ENCODE measurements at places on chromosomes 12 and 14.

GRCh38 chr12:27280412-27280811 is 36.3 kb downstream of the STK38L start:
- no peak for DNase-seq

DNA sequence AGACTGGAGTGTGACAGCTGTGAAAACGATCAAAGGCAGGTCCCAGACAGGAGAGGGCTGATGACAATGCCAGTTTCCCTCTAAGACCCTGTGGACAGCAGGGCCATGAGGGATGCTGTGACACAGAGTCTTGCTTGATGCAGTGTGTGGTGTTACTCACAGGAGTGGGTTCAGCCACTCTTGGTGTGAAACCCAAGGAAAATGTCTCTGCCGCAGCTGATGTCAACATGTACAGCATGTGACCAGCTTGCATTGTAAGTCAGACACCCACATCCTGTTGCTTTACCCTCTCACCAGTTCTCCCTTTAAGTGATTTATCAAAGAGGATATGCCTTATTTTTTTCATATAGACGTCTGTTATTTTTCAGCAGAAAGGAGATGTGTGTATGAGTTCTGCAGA is 268.6 kb downstream of the BTG1 start:
- DNase-seq, result peak; percentile 57

- DNase-seq, result peak; percentile 28
Observed at GRCh38 chr12:47736877-47737676, 11.8 kb upstream of the ENDOU start.

DNA sequence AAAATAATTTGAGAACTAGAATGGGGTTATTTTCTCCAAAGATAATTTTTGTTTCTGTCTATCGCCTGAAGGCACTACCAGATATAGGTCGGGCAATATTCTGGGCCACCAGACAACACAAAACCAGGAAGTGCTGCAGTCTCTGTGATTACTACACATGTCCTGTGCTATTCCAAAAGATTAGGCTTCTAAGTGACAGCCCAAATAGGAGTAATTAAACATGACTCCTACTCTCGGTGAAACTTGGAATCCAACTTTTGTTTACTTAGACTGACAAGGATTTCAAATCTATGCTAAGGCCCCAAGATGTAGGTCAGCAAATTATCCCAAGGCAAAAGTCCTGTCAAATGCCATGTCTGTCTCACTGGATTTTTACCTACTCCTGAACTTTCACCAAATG is 157.6 kb upstream of the LRFN5 start:
- no peak for DNase-seq

DNA sequence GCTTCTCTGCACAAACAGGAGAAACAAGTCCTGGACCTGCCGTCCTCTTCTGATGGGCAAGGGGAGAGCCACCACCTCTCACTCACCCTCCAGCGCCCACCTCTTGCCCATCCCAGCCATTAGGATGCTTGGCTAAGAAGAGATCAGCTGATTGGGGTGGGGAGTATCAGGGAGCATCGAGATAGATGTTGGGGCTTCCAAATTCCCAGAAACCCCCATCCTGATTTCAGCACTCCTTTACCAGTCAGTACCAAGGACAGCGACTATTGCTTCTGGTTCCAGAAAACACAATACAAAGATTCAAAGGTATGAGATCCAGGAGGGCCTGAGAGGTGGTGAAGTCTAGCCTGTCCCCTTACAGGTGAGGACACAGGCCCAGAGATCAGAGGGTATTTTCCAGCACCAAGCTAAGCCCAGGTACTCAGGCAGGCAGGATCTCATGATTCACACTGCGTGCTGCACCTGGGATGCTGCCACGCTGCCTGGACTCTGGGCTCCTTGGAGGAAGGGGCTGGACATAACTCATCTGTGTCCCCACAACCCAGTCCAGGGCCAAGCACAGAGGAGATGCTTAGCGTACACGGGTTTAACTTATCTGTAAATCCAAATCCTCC is 76.6 kb downstream of the TUNAR start:
- peak; percentile 5 for DNase-seq

GRCh38 chr14:45246691-45247090 is 6.3 kb downstream of the MIS18BP1 start:
- no peak for DNase-seq

GRCh38 chr14:49527221-49527620 is 59.0 kb downstream of the RPS29 start:
- DNase-seq, result no peak
